ENCODE measurements at places on chromosomes 1 and 21. TPM values are rescaled to one million over a fixed set of nuclear protein-coding genes. Genes with fewer than 3 reads are reported as not detected.
A peak's percentile ranks its signal among the peaks of the same experiment; 100 is the strongest.

DNA sequence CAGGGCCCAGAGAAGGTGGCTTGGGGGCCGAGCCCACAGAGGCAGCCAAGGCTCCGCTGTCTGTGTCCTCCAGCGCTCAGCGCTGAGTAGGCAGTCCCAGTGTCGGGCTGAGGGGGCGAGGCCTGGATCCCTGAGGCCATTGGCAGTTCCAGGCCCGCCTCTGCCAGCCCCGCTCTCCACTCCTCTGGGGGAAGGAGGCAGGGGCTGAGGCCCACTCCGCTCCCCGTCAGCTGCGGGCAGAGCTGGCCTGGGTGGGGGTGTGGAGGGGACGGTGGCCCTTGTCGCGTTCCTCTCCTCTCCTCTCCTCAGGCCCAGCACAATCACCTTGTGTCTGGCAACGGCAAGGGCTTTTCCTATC lies 132.8 kb downstream of the CASZ1 start:
- ATAC-seq, result no peak

GRCh38 chr1:201578008-201578888 lies 39.3 kb downstream of the NAV1 start:
- no peak for ATAC-seq

- no peak for ATAC-seq
Observed at GRCh38 chr1:109373126-109373525, 24.6 kb downstream of the SORT1 start.

Gene GJA9
- 0.44 TPM for total RNA-seq

GRCh38 chr21:20259031-20259867 lies 739.0 kb upstream of the NCAM2 start:
- ATAC-seq, result no peak

- peak; percentile 30 for ATAC-seq
Observed at GRCh38 chr1:1074631-1075147, 583 bp upstream of the RNF223 start.

- no peak for ATAC-seq
Observed at GRCh38 chr1:29462096-29462495, 225.8 kb downstream of the PTPRU start.

Gene KRTAP22-1
- not detected for total RNA-seq

Gene HMGB4
- not detected for total RNA-seq

GRCh38 chr1:77355010-77355409 lies 73.2 kb downstream of the AK5 start:
- no peak for ATAC-seq

Gene TOE1
- total RNA-seq, result 6.1 TPM

- ATAC-seq, result no peak
Observed at GRCh38 chr1:191368891-191369654, 789.2 kb upstream of the RGS18 start.

Gene CFAP45
- total RNA-seq, result 1.5 TPM

- ATAC-seq, result no peak
Observed at GRCh38 chr1:220878191-220879075, 810 bp upstream of the HLX start.

Gene S100A2
- total RNA-seq, result 4,166 TPM

Gene FAM72A
- total RNA-seq, result 4.2 TPM

DNA sequence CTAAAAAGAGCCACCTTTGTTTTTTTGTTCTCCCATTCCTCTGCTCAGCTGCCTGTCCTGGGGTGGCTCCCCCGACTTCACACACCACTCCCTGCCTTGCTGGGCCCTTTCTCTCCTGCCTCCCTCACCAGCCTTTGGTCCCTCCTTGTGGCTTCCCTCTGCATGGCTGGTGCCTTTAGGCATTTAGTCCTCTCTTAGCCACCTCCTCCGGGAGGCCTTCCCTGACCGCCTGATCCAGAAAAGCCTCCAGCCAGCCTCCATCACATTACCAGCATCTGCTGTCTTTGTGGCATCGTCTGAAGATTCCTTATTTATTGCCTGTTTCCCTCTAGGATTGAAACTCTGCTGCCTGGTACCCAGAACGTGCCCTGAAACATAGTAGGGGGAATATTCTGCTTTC lies 46.2 kb upstream of the ACOT11 start:
- ATAC-seq, result no peak

Gene C1QC
- total RNA-seq, result 11.7 TPM

GRCh38 chr1:43958351-43959255 lies 11.2 kb upstream of the DPH2 start:
- ATAC-seq, result no peak

- ATAC-seq, result no peak
Observed at GRCh38 chr1:202638019-202638700, 72.1 kb downstream of the SYT2 start.

DNA sequence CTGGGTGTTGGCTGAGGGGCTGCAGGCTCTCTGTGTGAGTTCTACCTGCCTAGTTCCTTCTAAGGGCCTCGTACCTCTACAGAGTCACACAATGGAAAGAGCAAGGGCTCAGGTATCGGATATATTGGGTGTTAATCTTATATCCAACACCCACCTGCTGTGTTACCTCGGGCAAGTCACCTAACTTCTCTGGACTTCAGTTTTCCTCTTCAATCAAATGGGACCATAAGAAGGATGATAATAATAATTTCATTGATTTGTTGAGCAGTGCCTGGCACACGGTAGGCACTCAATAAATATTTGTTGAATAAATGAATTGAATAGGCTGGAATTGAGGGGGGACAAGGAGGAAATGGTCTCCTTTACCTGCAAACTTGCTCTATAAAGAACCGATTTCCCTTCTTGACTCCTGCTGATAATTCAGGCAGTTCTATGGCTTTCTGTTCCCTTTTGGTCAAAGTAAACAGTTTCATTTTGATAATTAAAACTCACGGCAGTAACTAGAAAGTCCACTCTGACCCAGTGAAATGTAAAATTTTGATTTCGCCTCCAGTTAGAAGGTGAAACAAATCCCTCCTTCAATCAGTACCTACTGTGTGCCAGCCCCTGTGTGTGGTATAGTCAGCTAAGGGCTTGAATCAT lies 16.5 kb upstream of the MAN1C1 start:
- ATAC-seq, result no peak

GRCh38 chr21:16797540-16797939 lies 715.3 kb upstream of the CXADR start:
- ATAC-seq, result no peak

DNA sequence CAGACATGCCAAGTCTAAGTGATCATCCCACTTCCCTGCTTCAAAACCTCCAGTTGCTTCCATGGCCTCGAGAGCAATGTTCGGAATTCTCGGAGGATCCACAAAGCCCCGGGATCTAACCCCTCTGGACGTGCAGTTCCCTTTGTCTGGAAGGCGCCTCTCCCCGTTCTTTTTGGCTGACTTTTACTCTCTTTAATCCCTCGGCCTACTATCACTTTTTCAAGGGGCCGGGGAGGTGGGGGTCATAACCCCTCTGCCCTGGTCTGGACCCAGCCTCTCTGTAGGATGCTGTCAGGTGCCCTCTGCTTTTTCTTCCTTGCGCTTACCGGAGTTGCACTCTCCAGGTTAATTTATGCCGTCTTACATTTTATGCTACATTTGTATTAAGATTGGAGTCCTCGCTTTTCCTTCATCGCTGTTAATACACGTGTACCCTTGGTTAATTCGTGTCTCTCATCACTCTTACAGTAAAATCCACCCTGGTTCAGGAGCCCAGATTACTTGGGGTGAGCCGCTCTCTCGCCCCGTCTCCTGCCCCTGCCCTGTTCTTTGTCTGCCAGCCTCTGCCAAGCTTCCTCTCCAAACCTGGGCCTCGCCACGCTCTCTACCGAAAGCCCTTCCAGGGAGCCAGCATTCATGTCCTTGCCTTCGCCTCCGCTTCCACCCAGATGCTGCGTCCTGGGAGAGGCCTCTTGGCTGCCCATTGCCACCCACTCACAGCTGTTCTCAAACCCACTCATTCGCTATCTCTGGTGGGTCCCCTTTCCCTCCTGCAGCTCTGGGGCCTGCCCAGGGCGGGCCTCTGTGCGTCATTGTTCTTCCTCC lies 448.6 kb downstream of the CAMTA1 start:
- no peak for ATAC-seq

Gene NTRK1
- 0.16 TPM for total RNA-seq

DNA sequence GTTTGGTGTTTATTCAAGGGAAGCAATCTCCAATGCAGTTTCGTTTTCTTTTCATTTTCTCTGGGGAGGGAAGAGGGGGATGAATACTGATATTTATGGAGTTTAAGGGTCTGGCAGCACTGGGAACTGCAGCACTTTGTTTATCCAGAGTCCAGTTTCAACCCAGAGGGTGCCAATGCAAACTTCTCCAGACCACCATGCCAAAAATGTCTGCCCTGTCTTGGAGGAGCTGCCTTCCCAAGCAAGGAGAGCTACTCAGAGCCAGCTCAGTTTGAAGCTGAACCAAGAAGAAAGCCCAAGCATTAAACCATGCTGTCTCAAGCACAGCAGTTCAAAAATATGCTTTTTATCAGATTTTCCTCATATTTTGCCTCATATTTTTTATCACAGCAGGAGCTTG lies 589.7 kb downstream of the LMO4 start:
- ATAC-seq, result no peak

Gene SPATA1
- total RNA-seq, result 1.1 TPM

- ATAC-seq, result no peak
Observed at GRCh38 chr1:119595168-119595567, 52.9 kb downstream of the ZNF697 start.

DNA sequence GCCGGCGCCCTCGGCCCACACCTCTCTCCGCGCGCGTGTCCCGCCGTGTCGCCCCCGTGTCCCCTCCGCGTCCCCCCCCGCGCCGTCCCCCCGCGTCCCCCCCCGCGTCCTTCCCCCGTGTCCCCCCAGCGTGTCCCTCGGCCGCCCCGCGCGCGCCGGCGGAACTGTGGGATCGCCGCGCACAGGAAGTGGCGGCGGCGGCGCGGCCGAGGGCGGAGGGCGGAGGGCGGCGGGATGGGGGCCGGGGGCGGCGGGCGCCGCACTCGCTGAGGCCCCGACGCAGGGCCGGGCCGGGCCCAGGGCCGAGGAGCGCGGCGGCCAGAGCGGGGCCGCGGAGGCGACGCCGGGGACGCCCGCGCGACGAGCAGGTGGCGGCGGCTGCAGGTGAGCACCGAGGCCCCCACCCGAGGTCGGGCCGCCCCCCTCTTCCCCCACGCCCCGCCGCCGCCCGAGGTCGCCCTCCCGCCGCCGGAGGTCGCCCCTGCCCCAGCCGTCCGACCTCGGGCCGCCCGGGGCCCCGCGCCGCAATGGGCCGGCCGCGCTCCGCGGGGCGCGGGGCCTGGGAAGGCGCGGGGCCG lies at the start of gene AGPAT3:
TSS of gene AGPAT3 (plus strand) at position 262 of the 578 bp plus-strand sequence. CDS start 94,459 bp downstream, outside the sequence.
- no peak for ATAC-seq

GRCh38 chr1:155209312-155209721 lies 822 bp downstream of the MTX1 start:
- ATAC-seq, result no peak

Gene PADI2
- total RNA-seq, result 0.92 TPM

Gene GBP4
- total RNA-seq, result 1.0 TPM

- no peak for ATAC-seq
Observed at GRCh38 chr1:7040969-7041695, 255.9 kb downstream of the CAMTA1 start.

DNA sequence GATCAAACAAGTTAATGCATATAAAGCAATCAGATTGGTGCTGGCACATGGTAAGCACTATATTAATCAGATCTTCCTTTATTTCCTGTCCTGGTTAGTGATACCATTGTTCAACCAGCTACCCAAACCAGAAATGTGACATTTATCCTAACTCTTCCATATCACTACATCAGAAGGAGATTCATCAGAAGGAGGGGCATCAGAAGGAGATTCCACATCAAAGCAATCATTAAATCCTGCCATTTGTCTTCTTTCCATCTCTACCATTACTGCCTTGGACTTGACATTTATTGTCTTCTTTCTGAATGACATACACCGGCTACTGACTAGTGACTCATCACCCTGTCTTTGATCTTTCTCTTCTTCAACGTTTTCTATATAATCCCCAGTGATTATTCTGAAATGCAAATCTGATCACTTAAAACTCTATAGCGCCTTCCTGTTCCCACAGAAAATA lies 75.0 kb downstream of the DNM3 start:
- ATAC-seq, result peak; percentile 58

GRCh38 chr21:34204481-34205439 lies 131.4 kb downstream of the MRPS6 start:
- ATAC-seq, result no peak

Gene ZBTB7B
- total RNA-seq, result 132 TPM

- ATAC-seq, result no peak
Observed at GRCh38 chr1:199009447-199009846, 370.6 kb downstream of the PTPRC start.

GRCh38 chr1:54323324-54323739 lies 82.9 kb downstream of the SSBP3 start:
- ATAC-seq, result peak; percentile 89

- no peak for ATAC-seq
Observed at GRCh38 chr1:18105196-18105595, 2.4 kb upstream of the IGSF21 start.

- ATAC-seq, result no peak
Observed at GRCh38 chr1:64124704-64125440, 78.6 kb upstream of the UBE2U start.

- ATAC-seq, result no peak
Observed at GRCh38 chr21:17467829-17468228, 45.0 kb upstream of the CXADR start.

DNA sequence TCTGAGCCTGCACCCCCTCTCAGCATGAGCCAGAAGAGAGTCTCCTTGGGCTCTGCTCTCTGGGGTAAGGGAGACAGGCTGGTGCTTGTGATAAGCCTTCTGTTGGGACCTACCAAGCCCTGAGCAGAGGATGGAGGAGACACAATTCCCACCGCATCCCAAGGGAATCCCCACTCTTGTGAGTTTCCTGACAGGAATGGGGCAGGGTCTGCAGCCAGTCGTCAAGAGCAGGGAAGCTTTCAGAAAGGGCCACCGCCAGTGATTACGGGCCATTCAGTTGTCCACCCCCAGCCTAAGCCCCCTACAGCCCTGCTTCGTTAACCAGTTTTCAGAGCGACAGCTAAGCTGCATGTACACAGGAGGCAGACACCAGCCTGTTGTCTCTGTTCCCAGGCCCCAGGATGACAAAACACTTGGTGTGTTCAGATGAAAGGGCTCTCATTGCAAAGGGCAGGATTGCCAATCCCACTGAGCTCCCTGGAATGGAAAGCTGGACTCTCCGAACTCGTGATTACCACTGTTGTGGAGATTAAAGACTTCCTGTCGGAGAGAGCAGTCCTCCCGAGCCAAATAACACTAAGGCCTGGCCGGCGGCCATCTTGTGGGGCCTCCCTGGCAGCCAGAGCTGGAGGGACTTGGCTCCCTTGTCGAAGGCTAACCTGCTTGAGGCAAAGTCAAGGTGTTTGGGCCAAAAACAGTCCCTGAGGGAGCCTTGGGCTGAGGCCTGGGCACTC lies 37.4 kb upstream of the SLC30A1 start:
- no peak for ATAC-seq

DNA sequence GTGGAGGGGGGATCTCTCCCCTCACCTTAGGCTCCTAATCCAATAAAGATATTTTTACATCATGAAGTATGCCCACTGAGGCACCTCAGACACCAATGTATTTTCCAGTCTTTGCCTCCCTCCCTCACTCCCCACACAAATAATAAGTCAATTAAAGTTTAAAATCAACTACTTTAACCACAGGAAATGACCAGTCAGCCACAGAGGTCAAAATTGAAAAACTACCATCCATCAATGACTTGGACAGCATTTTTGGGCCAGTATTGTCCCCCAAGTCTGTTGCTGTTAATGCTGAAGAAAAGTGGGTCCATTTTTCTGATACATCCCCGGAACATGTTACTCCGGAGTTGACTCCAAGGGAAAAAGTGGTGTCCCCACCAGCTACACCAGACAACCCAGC lies 70.6 kb upstream of the DYNLT5 start:
- ATAC-seq, result no peak
